NCI-H2081 (cell line): ENCODE measurements at places on chromosomes 1 and 21.

DNA sequence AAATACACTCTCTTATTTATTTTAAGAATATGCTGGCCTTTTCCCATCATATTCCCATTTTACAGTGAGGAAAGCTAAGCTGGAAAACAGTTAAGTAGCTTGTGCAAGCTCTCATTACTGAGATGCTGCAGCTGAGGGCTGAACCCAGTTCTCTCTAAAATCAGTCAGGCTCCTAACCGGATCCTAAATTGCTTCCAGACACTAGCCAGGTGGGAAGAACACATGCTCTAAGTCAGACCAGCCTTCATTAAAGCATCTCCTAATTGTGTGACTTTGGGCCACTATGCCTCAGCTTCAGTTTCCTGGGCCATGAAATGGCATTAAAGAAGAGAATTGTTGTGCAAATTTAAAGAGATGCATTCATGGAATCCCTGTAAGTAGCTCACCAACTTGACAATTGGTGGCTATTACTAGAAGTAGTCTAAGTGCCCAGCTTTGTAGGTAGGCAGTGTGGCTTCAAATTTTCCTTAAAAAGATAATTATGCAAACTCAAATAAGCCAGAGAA, 228.4 kb downstream of the DAB1 start:
- no peak for DNase-seq

- peak; percentile 67 for DNase-seq
Measured at GRCh38 chr1:154533952-154534844, 24.3 kb downstream of the UBE2Q1 start.

DNA sequence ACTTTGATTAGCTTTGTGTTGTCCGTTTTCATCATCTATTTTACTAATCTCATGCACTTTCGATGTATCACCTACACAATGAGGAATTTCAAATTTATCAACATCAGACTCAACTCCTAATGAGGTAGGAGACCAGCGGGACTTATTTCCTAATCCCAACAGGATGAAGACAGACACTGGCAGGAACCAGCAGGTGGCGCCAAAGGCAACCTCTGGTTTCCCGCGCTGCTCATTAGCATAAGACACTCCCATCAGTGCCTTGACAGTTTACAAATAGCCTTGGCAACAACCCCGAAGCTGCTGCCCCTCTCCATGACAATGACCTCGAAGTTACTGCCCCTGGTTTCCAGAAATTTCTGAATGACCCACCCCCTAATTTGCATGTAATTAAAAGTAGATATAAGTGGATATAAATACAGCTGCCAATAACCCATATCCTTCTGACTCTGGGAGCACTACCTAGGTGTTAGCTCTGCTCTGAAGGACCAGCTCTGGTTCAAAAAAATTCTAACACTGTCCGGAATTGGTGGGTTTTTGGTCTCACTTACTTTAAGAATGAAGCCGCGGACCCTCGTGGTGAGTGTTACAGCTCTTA, 974.8 kb downstream of the ADGRL2 start:
- peak; percentile 6 for DNase-seq

GRCh38 chr1:198544265-198544664, 3.8 kb upstream of the ATP6V1G3 start:
- DNase-seq = no peak

GRCh38 chr1:53545663-53546408, 86.6 kb downstream of the DMRTB1 start:
- DNase-seq = no peak

GRCh38 chr1:177487481-177487880, 316.7 kb downstream of the BRINP2 start:
- no peak for DNase-seq

DNA sequence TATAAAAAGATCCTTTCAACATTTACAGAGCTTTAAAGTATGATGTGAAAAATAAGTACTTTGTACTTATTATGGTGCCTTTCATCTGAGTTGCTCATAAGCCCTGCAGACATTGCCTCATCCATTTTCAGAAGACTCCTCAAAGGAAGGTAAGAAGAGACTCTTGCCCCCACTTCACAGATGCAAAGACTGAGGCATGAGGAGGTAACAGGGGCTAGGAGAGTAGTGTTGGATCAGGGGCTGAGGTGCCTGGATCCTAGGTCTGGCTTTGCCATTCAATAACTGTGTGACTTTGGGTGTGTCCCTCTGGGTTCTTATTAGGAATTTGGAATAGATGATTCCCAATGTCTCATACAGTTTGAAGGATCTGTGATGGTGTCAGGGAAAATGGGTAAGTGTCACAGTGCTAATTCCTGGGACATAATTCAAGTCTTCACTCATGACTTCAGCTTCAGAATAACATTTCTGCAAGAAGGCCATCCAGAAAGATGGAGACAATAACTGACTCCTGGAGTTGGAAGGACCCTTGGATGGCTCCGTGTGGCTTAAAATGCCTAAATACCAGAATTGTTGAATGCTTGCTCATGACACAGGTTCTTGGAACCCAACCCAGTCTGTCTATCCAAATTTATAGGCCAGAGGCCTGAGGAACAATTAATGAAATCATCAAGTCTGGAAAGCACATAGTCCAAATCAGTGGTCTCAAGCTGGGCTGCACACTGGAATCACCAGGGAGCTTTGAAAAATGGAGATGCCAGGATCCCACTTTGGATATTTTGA, 93.1 kb upstream of the RUNX1 start:
- DNase-seq = no peak
